Pancreas (tissue), 10 donors: ENCODE measurements at places on chromosomes 11 and 22. TPM values are rescaled to one million over a fixed set of nuclear protein-coding genes. Genes with fewer than 3 reads are reported as not detected.

Gene RFPL1
- polyA plus RNA-seq, result 0.09 TPM

Gene CRYBB1
- polyA plus RNA-seq, result 0.14 TPM

Gene FAM180B
- polyA plus RNA-seq, result not detected

Gene FJX1
- 2.4 TPM for polyA plus RNA-seq

Gene SOX6
- 5.1 TPM for polyA plus RNA-seq

Gene HTR3A
- 1.2 TPM for polyA plus RNA-seq

Gene TEX12
- polyA plus RNA-seq, result 0.19 TPM

Gene SYCE3
- polyA plus RNA-seq, result 0.80 TPM

Gene ZFP91
- 12.6 TPM for polyA plus RNA-seq

Gene PARVA
- 13.5 TPM for polyA plus RNA-seq

Gene PRR5
- 12.7 TPM for polyA plus RNA-seq

Gene FAM227A
- 1.4 TPM for polyA plus RNA-seq

Gene GAL
- 6.3 TPM for polyA plus RNA-seq

Gene NLRP10
- not detected for polyA plus RNA-seq

Gene OR8B12
- not detected for polyA plus RNA-seq

Gene ARHGAP20
- 0.05 TPM for polyA plus RNA-seq

Gene PNPLA3
- polyA plus RNA-seq, result 0.07 TPM

Gene BET1L
- 30.7 TPM for polyA plus RNA-seq

Gene APOA4
- polyA plus RNA-seq, result 0.33 TPM

Gene TRAF6
- 3.4 TPM for polyA plus RNA-seq

Gene ELMOD1
- polyA plus RNA-seq, result not detected

Gene OR8G5
- not detected for polyA plus RNA-seq

Gene TNNI2
- 28.9 TPM for polyA plus RNA-seq

Gene GPHA2
- polyA plus RNA-seq, result 5.1 TPM

Gene E2F8
- polyA plus RNA-seq, result not detected

Gene SCN4B
- 2.9 TPM for polyA plus RNA-seq

Gene LRRC56
- polyA plus RNA-seq, result 5.4 TPM

Gene KRTAP5-2
- 0.15 TPM for polyA plus RNA-seq

Gene SPDYC
- not detected for polyA plus RNA-seq

Gene SCGB2A2
- polyA plus RNA-seq, result not detected

Gene LRRN4CL
- polyA plus RNA-seq, result 0.76 TPM

Gene TUBA8
- 3.5 TPM for polyA plus RNA-seq

Gene GRM5
- polyA plus RNA-seq, result not detected

Gene KCNE3
- 4.1 TPM for polyA plus RNA-seq

Gene UBQLN3
- not detected for polyA plus RNA-seq

Gene MS4A3
- not detected for polyA plus RNA-seq

Gene PANX3
- not detected for polyA plus RNA-seq

Gene ANKK1
- 2.1 TPM for polyA plus RNA-seq

Gene MMP12
- polyA plus RNA-seq, result not detected

Gene IRAG1
- 1.7 TPM for polyA plus RNA-seq

Gene CNIH2
- 8.0 TPM for polyA plus RNA-seq

Gene OR5B21
- not detected for polyA plus RNA-seq

Gene PATE4
- polyA plus RNA-seq, result not detected

Gene OR52E8
- not detected for polyA plus RNA-seq
